B cell (primary cell): ENCODE measurements at places on chromosomes 3 and 15. TPM values are rescaled to one million over a fixed set of nuclear protein-coding genes. Genes with fewer than 3 reads are reported as not detected.

GRCh38 chr3:48919215-48920138 is 835 bp downstream of the ARIH2 start:
- no peaks in the 10 kb centered on the region for H3K36me3 ChIP-seq
- no peaks in the 10 kb centered on the region for H3K27me3 ChIP-seq
- H3K4me3 ChIP-seq, result peak overlapping the region; percentile 83
- H3K27ac ChIP-seq, result peak overlapping the region; percentile 99

- no peaks in the 10 kb centered on the region for H3K4me1 ChIP-seq
- no peaks in the 10 kb centered on the region for H3K36me3 ChIP-seq
- H3K27ac ChIP-seq, result no peak overlapping the region
- DNase-seq, result no peak
These were observed 127.7 kb downstream of the SV2B start for GRCh38 chr15:91227766-91228165.

DNA sequence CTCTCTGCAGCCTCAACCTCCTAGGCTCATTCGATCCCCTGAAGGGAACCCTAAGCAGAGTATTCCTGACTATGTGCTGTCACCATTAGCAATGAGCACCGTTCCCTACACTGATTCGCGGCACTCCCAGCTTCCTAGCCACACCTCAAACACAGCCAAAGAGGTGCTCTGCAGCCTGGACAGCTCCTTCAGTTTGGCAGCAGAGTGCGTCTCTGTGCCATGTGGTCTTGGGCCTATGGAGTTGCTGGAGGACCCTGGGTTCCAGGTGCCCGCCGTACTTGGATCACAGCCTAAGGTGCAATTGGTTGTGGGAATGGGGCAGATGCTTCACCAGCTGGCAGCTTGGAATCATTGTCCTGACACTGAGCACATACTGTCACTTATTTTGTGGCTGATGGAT is 17.3 kb upstream of the IL12A start:
- no peaks in the 10 kb centered on the region for H3K4me1 ChIP-seq
- no peak overlapping the region for H3K27ac ChIP-seq
- DNase-seq, result no peak
- no peaks in the 10 kb centered on the region for H3K36me3 ChIP-seq
- H3K27me3 ChIP-seq, result no peaks in the 10 kb centered on the region

The PRSS50 gene
- 0.04 and 0.09 TPM in 2 replicates for polyA plus RNA-seq

The NR1I2 gene
- 0.30 and 0.52 TPM in 2 replicates for polyA plus RNA-seq

The TNFSF10 gene
- 10.7 and 21.0 TPM in 2 replicates for polyA plus RNA-seq

DNA sequence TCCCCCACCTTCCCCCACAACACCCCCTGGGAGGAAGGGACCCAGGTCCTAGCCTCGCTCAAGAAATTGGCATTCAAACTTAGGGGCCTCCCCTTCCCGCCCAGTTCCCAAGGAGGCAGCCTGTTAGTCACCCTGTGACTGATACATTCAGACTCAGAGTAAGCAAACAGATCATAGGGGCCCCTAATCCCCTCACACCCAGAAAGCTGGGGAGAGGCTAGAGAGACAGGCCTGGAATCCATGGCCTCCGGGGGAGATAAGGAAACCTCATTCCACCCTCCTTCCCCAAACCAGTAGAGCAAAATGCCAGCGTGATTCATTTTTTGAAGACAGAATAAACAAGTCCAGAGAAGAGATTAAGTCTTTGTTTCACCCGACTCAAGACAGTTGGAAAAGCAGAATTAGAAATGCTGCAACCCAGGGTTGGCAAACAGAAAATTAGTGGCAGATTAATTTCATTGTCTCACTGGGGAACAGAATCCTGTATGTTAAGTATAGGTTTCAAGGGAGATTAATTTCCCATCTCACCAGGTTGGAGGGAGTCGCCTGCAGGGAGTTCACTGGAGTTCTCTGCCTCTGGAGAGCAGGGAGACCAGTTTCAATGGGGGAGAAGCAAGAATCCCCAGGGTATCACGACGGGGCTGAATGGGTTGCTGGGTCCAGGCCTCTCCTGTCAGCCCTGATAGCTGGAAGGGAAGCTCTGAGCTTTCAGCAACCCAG is 268.3 kb downstream of the UACA start:
- peaks cover 51% of the 10 kb centered on the region for H3K4me1 ChIP-seq
- H3K4me3 ChIP-seq, result no peak overlapping the region
- no peak overlapping the region for H3K27ac ChIP-seq
- H3K36me3 ChIP-seq, result no peaks in the 10 kb centered on the region

GRCh38 chr3:41200669-41201021 is 1.3 kb downstream of the CTNNB1 start:
- H3K4me1 ChIP-seq, result peaks cover 57% of the 10 kb centered on the region
- peak overlapping the region; percentile 98 for H3K4me3 ChIP-seq
- no peaks in the 10 kb centered on the region for H3K27me3 ChIP-seq
- DNase-seq, result peak; percentile 38
- H3K36me3 ChIP-seq, result no peaks in the 10 kb centered on the region
- peak overlapping the region; percentile 36 for H3K27ac ChIP-seq

GRCh38 chr15:74240897-74241614 is 4.9 kb downstream of the CCDC33 start:
- peaks cover 5% of the 10 kb centered on the region for H3K4me1 ChIP-seq
- H3K27ac ChIP-seq, result no peak overlapping the region
- H3K36me3 ChIP-seq, result no peaks in the 10 kb centered on the region

GRCh38 chr3:46214751-46215352 is 6.7 kb upstream of the CCR1 start:
- no peak overlapping the region for H3K4me3 ChIP-seq
- H3K4me1 ChIP-seq, result peaks cover 15% of the 10 kb centered on the region
- no peaks in the 10 kb centered on the region for H3K27me3 ChIP-seq
- no peak for DNase-seq
- H3K27ac ChIP-seq, result no peak overlapping the region
- H3K36me3 ChIP-seq, result no peaks in the 10 kb centered on the region

GRCh38 chr3:50164984-50165909 is 10.1 kb downstream of the SEMA3F start:
- no peak overlapping the region for H3K4me3 ChIP-seq
- no peak overlapping the region for H3K27ac ChIP-seq
- H3K36me3 ChIP-seq, result no peaks in the 10 kb centered on the region
- DNase-seq, result no peak

DNA sequence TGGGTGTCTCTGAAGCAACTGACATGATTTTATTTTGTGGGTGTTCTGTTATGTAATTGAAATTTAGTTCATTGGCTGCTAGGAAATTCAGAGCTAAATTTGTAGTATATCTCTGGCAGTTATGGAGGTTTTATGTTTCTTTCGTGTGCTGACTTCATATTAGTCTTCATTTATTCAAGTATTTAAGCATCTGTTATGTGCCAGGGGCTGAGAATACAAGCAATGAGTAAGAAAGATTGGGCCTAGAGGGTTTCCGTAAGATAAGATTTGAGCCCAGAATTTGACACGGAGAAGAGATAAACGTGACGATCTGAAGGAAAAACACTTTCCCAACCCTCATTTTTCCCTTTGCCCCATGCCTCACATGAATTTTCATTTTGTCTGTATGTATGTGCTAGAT is 75.2 kb upstream of the ACKR4 start:
- no peak overlapping the region for H3K27ac ChIP-seq
- H3K36me3 ChIP-seq, result peaks cover 15% of the 10 kb centered on the region
- H3K4me1 ChIP-seq, result no peaks in the 10 kb centered on the region
- H3K27me3 ChIP-seq, result no peaks in the 10 kb centered on the region
- H3K4me3 ChIP-seq, result no peak overlapping the region

DNA sequence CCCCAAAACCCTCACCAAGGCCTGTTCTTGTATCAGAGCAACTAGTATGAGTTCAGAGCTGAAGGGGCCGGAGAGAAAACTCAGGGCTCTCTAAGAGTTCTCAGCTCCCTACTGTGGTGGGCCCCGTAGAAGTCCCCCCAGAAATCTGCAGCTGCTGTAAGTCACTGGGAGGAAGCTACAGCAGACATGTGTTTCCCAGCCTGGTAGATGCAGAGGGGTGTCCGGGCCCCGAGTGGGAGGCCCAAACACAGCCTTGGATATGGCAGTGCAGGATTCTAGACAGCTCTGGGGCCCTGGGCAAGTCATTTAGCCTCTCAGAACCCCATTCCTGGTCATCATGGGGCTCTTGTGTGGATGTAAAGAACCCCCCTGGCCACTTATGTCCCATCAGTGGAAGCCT is 39.2 kb upstream of the CSPG4 start:
- no peak for DNase-seq
- no peak overlapping the region for H3K27ac ChIP-seq
- no peaks in the 10 kb centered on the region for H3K27me3 ChIP-seq
- no peak overlapping the region for H3K4me3 ChIP-seq
- H3K36me3 ChIP-seq, result no peaks in the 10 kb centered on the region

The ILDR1 gene
- polyA plus RNA-seq, result 1.3 and 4.7 TPM in 2 replicates

DNA sequence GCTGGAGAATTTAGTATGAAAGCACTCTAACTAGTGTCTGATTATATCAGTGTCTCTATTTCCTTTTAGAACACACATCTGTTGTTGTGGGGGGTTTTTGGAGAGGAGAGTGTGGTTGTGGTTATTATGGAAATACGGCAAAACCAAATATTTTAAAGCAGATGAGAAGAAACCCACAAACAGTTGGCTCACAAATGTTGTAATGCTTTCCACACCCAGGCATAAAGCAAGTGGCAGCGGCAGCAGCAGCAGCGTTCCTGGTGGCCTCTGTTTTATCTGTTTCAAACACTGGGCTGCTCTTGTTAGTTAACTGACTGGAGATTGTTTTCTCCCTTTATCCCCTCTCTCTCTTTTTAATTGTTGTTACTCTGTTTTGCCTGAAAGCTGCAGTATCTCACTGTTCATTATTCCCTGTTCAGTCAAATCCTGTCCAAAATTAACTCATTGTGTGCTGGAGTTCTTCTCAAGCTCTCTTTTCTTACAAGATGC is 1045.5 kb upstream of the NR2F2 start:
- no peaks in the 10 kb centered on the region for H3K4me1 ChIP-seq
- no peaks in the 10 kb centered on the region for H3K27me3 ChIP-seq
- H3K27ac ChIP-seq, result no peak overlapping the region
- H3K4me3 ChIP-seq, result no peak overlapping the region
- no peak for DNase-seq

DNA sequence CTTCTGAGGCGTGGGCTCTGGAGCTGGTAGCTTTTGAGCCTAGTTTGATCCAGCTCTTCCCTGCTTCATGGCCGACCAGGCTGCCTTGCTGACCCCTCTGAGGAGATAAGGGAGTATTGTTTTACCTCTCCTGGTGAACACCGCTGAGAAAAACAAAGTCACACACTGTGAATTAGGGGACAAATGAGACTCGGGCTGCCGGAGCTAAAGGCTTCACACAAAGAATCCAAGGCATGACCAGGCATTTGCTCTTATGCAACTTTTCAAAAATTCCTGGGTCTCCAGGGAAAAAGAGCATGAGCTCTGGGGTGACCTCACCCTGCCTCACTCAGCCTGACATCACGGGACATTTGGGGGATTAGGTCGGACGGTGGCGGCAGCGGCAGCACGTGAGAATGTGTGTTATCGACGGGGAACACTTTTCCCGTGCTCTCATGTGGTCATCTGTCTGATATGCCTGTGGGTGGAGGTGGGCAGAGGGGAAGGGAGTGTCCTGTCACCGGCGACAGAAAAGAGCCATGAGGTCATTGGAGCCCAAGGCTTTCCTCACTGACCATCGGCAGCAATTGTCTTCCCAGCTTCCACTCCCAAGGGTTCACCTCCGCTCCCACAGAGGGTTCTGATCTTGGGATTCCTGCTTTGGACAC is 61.0 kb downstream of the TMEM44 start:
- H3K27me3 ChIP-seq, result no peaks in the 10 kb centered on the region
- no peaks in the 10 kb centered on the region for H3K36me3 ChIP-seq
- H3K27ac ChIP-seq, result no peak overlapping the region
- no peak overlapping the region for H3K4me3 ChIP-seq

DNA sequence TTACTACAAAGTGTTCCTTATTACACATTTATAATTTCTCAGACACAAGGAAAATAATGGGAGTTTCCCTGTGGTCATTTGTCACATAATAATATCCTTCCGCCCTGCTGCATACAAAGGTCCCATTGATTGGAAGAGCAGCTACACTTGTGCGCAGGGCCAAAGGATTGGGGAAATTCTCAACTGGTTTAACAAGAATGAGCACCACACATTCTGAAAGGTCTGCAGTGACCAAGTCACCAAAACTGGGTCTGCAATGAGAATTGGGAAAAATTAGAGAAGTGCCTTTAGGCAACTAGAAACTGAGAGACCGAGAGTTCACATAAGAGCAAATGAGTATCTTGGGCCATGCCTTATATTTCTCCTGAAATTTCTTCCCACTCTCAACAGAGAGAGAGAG is 98.2 kb upstream of the NR2F2 start:
- no peaks in the 10 kb centered on the region for H3K4me1 ChIP-seq
- H3K4me3 ChIP-seq, result no peak overlapping the region
- no peak for DNase-seq
- H3K27ac ChIP-seq, result no peak overlapping the region
- H3K36me3 ChIP-seq, result no peaks in the 10 kb centered on the region

DNA sequence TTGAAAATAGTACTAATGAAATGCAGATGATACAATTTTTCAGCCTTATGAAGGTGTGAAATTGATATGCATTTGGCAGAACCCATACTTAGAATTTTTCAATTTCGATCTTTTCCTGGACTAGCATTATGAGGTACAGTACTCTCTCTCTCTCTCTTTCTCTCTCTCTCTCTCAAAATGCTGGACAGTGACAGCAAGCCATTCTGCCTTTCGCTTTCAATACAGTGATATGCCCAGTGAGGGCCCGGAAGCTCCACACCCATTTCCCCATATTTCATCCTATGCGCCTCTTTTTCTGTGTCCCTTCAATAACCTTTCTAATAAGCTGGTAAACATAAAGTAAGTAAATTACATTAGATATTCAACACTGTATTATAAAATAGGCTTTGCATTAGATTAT is 595.0 kb upstream of the UBE2E2 start:
- no peak overlapping the region for H3K27ac ChIP-seq
- DNase-seq, result no peak
- H3K4me3 ChIP-seq, result no peak overlapping the region

GRCh38 chr3:123129532-123129931 is 62.7 kb downstream of the PDIA5 start:
- no peak for DNase-seq
- H3K27ac ChIP-seq, result no peak overlapping the region
- H3K36me3 ChIP-seq, result peaks cover 5% of the 10 kb centered on the region
- H3K27me3 ChIP-seq, result no peaks in the 10 kb centered on the region

- no peaks in the 10 kb centered on the region for H3K36me3 ChIP-seq
- no peaks in the 10 kb centered on the region for H3K27me3 ChIP-seq
- H3K4me1 ChIP-seq, result no peaks in the 10 kb centered on the region
- H3K4me3 ChIP-seq, result no peak overlapping the region
- DNase-seq, result no peak
These were observed 13.9 kb downstream of the TMEM45A start for GRCh38 chr3:100506355-100506754.

The CKMT1A gene
- 0.12 TPM in 1 of 2 replicates, not detected in the other for polyA plus RNA-seq

DNA sequence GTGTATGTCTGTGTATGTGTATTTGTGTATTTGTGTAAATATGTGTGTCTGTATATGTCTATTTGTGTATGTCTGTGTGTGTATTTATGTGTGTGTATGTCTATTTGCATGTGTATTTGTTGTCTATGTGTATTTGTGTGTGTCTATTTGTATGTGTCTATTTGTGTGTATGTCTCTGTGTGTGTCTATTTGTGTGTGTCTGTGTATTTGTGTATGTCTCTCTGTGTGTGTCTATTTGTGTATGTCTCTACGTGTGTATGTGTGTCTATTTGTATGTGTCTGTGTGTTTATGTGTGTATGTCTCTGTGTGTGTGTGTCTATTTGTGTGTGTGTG is 30.4 kb downstream of the PTH1R start:
- H3K27me3 ChIP-seq, result peaks cover 2% of the 10 kb centered on the region
- no peak overlapping the region for H3K4me3 ChIP-seq
- H3K36me3 ChIP-seq, result no peaks in the 10 kb centered on the region
- peaks cover 12% of the 10 kb centered on the region for H3K4me1 ChIP-seq
- no peak for DNase-seq

- no peak for DNase-seq
- H3K4me1 ChIP-seq, result peaks cover 26% of the 10 kb centered on the region
- H3K36me3 ChIP-seq, result no peaks in the 10 kb centered on the region
- H3K27me3 ChIP-seq, result no peaks in the 10 kb centered on the region
- H3K27ac ChIP-seq, result no peak overlapping the region
These were observed 8.0 kb downstream of the TRAK1 start for GRCh38 chr3:42099020-42099765.

The PARP9 gene
- 19.6 and 19.7 TPM in 2 replicates for polyA plus RNA-seq
